ENCODE measurements at places on chromosomes 7 and 10.

DNA sequence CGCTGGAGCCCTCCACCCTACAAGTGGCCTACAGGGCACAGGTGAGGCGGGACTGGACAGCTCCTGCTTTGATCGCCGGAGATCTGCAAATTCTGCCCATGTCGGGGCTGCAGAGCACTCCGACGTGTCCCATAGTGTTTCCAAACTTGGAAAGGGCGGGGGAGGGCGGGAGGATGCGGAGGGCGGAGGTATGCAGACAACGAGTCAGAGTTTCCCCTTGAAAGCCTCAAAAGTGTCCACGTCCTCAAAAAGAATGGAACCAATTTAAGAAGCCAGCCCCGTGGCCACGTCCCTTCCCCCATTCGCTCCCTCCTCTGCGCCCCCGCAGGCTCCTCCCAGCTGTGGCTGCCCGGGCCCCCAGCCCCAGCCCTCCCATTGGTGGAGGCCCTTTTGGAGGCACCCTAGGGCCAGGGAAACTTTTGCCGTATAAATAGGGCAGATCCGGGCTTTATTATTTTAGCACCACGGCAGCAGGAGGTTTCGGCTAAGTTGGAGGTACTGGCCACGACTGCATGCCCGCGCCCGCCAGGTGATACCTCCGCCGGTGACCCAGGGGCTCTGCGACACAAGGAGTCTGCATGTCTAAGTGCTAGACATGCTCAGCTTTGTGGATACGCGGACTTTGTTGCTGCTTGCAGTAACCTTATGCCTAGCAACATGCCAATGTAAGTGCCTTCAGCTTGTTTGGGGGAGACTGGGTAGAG, at the start of gene COL1A2:
Gene COL1A2, plus strand, starts transcription at position 459 of the 704 bp plus-strand sequence. Its CDS starts 137 bp downstream, at position 596.
- no peak for DNase-seq

GRCh38 chr10:43928425-43928968, 279.8 kb upstream of the ZNF32 start:
- no peak for DNase-seq

DNA sequence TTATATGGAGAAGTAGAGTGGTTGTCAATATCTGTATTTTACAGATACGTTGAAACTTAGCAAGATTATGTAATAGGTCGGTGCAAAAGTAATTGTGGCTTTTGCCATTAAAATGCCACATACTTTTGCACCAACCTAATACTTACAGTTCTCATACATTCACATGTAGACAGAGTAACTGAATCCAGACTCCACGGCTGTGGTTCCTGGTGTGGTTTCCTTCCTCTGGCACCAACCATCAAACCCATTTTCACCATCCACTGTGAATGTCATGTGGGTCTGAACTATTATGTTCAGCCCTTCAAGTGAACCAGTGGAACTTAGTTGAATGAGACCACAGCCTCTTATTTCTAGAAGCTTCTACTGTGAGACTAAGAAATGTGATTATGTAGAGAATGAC, 31.5 kb upstream of the SLIT1 start:
- no peak for DNase-seq

GRCh38 chr7:138630059-138630610, 71.0 kb downstream of the SVOPL start:
- no peak for DNase-seq

- DNase-seq: no peak
Measured at GRCh38 chr10:121994429-121994941, 5.5 kb downstream of the TACC2 start.

GRCh38 chr7:133748443-133749407, 378.4 kb upstream of the LRGUK start:
- DNase-seq: no peak

DNA sequence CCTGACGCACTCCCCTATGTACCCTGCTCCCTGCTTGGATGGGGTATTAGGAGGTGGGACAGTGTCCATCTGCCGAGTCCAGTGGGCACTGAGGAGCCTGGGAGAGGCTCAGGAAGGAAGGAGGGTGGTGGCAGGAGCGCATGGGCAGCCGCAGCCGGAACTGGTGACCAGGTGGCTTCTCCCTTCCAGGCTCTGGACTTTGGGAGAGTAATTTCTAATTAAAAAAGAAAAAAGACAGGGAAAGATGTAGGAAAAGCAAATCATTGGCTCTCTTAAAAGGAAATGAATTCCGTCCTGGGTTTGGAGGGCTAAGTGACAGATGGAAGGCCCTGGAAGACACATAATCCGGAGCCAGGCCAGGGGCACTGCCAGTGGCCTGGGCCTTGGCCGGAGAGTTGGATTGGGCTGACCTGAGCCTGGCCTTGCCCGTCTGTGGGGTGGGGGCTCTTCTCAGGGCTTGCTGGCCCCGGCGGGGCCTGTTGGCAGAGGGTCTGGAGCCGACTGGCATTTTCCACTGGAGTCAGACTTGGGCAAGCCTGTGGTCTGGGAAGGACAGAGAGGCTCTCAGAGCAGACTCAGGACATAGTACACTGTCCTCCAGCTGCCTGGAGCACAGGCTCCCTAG, 63.0 kb downstream of the NEURL1 start:
- no peak for DNase-seq

GRCh38 chr7:111958896-111959295, 247.3 kb downstream of the DOCK4 start:
- no peak for DNase-seq

DNA sequence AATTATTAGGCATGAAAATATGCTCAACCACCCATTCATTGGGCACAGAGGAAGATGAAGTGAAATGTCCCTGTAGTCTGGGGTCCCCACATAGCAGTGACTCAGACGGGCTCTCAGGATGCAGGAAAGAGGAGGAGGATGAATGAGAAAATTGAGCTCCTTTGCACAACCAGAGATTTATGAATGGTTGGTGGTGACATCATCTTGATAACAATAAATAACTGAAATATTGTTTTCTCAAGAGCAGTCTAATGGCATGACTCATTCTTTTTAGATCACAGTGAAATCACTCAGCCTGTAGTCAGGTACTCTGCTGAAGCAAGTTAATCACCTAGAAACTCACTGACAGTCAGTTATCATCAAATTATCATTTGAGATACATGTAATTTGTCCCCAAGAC, 254.1 kb downstream of the RELN start:
- no peak for DNase-seq

GRCh38 chr10:69904533-69904932, 102.8 kb downstream of the COL13A1 start:
- peak; percentile 83 for DNase-seq

DNA sequence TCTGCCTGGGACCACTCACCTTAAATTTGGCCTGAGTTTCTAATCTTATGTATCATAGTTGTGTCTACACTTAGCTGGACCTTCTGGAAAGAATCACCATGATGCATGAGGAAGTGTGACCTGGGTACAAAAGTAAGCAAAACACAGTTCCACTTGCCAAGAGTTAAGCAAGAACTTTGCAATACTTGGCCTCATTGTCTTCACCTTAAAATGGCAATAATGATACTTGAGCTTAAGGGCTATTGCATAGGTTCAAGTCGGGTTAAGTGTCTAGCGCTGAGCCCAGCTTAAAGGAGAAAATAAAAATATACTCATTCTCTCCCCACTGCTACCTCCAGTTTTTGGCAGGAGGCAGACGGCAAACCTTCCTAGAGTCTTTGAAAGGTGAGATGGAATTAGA, 133.9 kb upstream of the BMPER start:
- no peak for DNase-seq

DNA sequence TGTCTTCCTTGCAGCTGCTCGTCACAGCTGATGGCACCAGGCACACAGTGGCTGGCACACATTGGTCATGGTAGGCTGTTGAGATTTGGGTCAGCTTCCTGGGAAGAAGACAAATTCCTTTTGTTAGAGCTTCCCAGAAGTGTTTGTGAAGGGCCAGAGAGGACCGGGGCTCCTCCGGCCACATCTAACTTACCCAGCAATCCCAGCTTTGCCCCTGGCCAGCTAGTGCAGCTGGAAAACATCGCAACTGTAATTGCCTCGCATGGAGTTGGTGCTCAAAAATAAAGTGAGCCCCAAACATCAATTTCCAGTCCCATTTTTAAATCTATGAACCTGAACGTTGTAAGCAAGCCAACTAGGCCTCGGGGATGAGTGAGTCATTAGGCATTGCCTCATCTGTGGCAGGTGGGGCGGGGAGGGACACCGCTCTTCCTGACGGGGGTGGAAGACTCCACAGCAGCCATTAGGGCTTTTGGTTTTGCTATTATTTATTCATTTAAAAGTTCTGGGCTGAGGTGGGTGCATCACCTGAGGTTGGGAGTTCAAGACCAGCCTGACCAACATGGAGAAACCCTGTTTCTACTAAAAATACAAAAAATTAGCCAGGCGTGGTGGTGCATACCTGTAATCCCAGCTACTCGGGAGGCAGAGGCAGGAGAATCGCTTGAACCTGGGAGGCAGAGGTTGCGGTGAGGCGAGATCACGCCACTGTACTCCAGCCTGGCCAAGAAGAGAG, 12.4 kb downstream of the CPA5 start:
- DNase-seq: peak; percentile 47

DNA sequence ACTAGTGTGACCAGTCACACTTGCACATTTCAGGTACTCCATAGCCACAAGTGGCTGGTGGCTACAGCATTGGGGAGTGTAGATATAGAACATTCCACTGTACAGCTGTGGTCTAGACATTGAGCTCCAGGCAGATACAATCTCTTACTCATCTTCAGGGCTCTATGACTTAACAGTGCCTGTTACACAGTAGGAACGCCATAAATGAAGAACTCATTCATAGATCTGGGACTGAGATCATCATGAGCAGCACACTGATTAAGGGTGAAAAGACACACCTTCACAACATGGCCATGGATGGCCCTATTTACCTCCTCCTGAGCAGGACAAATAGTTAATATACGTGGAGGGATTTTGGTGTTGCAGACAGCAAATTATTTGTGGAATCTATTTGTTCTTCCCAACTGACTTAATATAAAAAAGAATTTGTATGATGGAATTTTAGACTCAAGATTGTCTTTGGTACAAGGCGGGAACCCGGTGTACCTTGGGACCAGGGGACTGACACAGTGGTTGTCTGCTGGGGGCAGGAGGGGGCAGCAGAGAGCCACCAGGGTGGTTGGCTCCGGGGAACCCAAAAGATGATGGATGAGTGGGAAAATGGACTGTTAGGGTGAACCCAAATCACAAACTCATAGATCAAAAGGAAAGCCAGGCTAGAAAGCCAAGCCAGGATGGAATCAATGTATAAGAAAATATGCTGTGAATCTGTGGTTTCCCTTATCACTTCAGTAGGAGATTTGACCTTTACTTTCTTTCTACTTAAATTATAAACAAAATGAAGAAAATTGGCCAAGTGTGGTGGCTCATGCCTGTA, 24.3 kb upstream of the CPA2 start:
- DNase-seq: peak; percentile 60

DNA sequence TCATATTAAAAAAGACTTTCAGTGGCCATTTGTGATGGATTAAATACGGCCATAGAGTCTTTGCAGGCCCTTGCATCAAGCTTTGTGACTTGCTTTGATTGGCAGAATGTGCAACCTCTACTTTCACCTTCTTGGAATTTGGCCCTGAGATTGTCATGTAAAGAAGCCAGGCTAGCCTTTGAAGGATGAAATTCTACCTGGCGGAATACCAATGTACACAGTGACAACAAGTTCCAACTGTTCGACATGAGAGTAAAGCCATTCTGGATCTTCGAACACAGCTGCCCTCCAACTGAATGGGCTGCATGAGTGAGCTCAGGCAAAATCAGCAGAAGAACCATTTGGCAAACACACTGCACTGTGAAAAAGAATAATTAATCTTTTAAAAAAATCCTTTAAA, 321.3 kb downstream of the PHF14 start:
- no peak for DNase-seq

GRCh38 chr10:79054203-79055099, 14.3 kb upstream of the ZMIZ1 start:
- DNase-seq: no peak

DNA sequence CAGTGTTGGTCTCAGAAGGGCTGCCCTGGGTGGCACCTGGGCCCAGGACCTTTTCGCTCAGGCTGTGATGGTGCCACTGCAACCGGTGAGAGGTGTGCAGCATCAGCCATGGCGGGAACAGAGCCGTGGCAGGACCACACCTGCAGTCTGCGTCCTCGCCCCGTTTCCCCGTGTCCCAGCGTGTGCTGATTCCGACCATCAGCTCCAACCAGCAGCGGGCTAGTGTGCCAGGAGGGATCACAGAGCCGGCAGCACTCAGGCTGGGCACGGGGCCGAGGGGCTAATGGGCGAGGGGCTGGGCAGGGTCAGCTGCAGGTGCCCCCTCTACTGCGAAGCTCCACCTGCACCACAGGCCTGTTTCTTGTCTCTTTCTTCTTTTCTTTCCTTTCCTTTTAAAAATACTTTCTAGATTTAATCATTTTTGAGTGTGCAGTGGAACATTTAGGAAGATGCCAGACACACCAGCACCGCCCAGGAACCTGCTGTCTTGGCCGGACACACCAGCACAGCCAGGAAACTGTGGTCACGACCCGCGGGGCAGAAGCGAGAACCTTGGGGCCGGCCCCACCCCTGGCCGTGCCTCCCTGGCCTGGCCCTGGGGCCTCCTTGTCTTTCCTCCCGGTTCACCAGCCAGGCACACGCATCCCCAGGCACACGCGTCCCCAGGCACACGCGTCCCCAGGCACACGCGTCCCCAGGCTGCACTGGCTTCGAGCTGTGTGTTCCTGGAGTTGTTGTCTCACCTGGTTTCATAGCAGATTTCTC, 34.6 kb downstream of the ADGRA1 start:
- DNase-seq: no peak

DNA sequence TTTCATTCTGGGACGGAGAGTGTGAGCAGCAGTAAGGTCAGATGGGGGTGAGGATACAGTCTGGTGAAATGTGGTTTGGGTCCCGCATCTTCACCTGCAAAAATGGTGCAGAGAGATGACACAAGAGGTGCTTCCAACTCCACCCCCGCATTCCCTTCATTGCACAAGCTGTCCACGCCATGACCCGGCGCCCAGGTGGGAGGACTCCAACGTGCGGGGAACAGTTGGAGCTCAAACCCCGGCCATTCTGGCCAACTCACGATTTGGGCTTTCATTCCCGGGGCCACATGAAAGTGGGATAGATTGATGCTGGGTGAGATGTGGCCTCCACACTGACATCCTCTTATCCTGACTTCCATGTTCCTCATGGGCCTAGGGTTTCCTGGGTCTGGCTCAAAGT, 34.6 kb upstream of the ZNF273 start:
- DNase-seq: no peak

DNA sequence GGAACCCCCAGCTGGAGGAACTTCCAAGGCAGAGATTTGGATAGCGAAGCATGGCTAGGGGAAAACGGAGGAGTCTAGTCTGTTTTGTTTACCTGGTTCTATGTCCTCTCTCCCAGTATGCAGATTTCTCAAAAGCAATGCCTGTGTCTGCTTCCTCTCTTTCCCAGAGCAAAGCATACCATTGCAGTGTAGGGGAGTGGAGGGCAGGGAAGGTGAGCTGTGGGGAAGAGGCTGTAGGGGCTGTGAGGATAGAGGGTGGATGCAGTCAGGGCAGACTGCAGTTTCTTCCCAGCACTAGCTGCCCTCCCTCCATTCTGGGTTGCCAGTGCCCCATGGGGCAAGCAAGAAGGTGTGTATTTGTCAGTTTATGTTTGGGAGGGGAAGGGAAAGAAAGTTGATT, 16.9 kb upstream of the TSPAN14 start:
- no peak for DNase-seq

DNA sequence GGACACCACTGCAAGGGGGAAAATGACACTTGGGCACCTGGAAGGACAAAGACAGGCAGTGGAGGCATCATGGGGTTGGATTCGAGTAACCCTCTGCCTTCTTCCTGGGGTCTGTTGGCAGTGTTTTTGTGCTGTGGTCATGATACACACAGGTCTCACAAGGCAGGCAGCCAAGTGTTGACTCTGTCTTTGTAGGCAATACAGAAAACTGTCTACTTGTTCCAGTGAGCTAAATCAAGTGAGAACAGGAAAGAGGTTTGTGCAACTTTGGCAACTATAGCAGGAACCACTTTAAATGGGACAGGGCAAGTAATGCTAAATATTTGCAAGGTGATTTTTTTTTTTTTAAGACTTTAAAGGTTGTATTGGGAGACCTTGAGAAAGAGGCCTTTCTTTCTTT, 578.6 kb upstream of the GALNT17 start:
- DNase-seq: peak; percentile 51

Data from RPMI8226 (cell line).